ENCODE measurements at places on chromosomes 12 and 14.

- no peak for DNase-seq
Measured at GRCh38 chr12:117674313-117674712, 294.5 kb downstream of the KSR2 start.

- no peak for DNase-seq
Measured at GRCh38 chr12:14618983-14619382, 51.3 kb upstream of the PLBD1 start.

DNA sequence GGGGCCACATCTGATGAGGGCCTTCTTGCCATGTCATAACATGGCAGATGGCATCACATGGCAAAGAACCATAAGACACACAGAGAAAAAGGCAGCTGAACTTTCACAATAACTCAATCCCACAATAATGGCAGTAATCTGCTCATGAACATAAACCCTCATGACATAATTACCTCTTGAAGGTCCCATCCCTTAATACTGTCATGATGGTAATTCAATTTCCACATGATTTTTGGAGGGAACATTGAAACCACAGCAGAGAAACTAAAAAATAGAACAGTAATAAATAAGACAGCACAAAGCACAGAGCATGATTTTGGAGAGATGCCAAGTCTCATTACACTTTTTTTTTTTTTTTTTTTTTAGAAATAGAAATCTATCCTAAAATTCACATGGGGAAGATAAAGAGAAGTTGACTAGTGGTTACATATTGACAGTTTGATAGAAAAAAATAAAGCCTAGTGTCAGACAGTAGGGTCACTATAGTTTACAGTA is 61.8 kb upstream of the ATF7IP start:
- DNase-seq, result no peak

- no peak for DNase-seq
Measured at GRCh38 chr12:56212361-56212760, 9.4 kb downstream of the RNF41 start.

DNA sequence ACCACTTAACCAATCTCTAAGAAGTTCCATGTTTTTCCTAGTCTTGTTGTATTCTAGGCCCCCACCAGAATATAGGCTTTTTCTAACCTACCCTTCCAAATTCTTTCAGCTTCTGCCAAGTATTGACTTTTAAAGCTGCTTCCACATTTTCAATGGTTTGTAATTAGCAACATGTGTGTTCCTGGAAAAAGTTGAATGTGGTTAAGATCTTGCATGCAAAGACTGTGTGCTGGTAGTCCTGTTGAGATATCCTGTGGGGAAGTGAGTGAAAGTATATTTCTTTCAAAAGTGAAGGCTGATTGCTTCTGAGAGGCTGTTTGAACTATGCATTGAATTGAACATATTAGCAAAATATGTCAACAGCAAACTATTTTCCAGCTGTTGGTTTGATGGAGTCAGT is 646 bp upstream of the OR6C4 start:
- no peak for DNase-seq

- no peak for DNase-seq
Measured at GRCh38 chr12:129276361-129277060, 423.2 kb downstream of the GLT1D1 start.

- DNase-seq, result no peak
Measured at GRCh38 chr12:81207173-81207572, 129.3 kb downstream of the ACSS3 start.

DNA sequence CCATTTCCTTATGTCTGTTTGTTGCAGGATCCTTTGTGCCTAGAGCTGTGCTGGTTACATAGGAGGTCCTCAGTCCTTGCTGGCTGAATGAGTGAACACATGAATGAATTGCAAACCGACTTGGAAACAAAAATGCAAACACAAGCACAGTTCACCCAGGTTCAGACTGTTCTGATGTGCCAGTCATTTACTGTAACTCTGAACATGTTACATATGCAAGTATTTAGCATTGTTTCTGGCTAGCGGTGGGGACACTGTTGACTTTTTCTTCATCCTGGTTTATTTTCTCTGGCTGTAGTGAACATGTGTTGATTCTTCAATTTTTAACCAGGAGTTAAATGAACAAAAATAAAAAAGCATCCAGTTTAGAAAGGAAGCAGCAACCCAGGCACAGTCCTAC is 33.4 kb downstream of the TSPAN9 start:
- DNase-seq, result no peak

DNA sequence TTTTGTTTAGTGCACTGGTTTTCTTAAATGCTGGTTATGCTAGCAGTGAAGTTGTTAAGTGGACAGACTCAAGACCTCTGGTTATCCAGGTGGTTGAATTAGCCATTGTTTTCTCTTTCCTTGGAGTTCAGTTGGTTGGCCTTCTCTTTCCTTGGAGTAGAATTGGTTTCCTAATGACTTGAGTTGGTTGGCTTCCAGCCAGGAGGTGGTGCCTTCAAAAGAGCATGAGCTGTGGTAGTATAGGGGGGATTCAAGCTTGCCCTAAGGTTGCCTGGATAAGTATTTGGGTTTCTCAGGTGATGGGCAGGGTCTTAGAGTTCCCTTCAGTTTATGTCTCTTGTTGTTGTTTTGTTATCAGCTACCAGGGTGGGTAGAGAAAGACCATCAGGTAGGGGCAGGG is 92.5 kb downstream of the ATP23 start:
- no peak for DNase-seq

DNA sequence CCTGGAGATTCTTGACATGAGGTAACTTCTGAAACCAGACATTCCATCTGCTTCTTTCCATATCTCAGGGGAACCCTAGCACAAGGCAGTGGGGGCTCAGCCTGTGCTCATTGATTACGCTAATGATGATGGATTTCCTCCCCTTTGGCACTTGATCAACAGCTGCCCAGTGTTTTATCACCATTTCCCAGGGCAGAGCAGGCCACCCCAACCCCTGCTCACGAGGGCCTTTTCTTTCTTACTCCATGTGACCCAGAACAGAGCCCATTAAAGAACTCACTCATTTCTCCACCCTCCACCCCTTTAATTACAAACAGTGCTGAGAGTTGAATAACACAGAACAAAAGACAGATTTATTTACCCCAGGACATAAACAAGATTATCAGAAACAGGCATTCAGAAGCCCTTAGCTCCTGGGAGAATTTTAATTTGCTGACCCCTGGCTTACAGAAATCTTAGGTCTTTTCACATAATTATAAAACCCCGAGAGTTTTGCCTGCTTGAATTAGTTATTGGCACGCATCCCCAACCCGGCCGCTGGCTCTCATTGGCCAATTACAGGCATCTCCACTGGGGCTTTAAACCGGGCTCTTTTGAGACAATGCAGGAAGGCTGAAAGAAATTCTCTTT is 32.0 kb upstream of the CCDC60 start:
- DNase-seq, result no peak

GRCh38 chr12:67572492-67572891 is 76.1 kb upstream of the DYRK2 start:
- DNase-seq, result no peak

DNA sequence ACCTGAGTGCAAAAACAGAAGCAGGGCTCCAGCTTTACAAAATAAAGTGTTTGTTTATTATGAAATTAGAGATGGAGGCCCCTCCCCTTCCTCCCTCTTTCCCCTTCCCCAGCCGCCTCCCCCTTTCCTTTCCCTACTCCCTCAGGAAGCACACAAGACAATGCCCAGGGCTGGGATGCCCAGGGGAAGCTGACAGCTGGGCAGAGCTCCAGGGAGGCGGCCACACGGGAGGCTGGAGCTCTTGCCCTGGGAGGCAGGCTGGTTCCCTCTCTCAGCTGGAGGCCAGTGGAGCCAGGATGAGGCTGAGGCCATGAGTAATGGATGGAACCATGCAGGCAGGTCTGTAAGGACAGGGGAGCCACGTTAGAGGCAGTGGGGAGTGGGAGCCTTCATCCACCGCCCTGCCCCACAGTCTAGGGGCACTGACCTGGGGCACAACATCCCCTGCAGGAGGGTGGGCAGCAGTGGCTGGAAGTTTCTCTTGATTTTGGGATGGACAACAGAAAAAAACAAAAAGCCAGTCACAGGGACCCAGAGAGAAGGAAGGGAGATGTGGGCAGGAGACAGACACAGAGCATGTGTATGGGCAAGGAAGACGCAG is 5.1 kb downstream of the PSMB11 start:
- DNase-seq, result no peak

DNA sequence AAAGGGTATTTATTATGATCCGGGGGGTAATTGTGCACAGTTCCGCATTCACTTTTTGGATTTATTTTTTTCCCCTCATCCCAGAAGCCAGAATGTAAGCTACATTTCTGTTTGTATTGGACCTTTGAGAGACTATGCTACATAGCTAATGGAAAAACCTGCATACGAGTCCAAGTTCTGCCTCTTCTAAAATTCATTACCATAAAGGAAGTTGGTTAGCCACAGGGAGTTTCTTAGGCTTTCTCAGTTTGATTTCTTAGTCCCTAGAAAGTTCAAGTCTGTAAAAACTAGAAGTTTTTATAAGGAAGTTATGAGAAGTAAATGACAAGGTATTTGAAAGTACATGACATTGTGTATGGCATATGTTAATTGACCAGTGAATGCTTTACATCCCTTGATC is 138.7 kb downstream of the PDE3A start:
- DNase-seq, result no peak
